ENCODE measurements at places on chromosomes 3 and 15.

DNA sequence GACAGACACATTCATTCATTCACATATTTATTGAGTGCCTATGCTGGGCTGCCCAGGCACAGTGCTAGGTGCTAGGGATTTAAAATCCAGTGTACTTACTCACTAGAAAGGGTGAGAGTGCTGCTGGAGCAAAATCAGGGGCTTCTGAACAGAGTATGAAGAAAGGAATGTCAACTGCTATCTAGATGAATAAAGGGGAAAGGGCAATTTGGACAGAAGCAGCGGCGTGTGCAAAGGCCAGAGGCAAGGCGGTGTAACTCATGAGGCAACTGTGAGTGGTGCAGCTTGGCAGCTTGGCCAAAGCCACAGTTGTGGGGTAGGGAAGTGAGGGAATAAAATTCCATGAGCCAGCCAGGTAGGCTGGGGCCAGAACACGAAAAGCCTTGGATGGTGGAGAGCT lies 76.7 kb downstream of the RAD18 start:
- H3K27me3 ChIP-seq = no peaks in the 10 kb centered on the region
- H3K27ac ChIP-seq = no peak overlapping the region
- H3K4me3 ChIP-seq = no peak overlapping the region
- H3K4me1 ChIP-seq = no peaks in the 10 kb centered on the region
- no peak for DNase-seq

DNA sequence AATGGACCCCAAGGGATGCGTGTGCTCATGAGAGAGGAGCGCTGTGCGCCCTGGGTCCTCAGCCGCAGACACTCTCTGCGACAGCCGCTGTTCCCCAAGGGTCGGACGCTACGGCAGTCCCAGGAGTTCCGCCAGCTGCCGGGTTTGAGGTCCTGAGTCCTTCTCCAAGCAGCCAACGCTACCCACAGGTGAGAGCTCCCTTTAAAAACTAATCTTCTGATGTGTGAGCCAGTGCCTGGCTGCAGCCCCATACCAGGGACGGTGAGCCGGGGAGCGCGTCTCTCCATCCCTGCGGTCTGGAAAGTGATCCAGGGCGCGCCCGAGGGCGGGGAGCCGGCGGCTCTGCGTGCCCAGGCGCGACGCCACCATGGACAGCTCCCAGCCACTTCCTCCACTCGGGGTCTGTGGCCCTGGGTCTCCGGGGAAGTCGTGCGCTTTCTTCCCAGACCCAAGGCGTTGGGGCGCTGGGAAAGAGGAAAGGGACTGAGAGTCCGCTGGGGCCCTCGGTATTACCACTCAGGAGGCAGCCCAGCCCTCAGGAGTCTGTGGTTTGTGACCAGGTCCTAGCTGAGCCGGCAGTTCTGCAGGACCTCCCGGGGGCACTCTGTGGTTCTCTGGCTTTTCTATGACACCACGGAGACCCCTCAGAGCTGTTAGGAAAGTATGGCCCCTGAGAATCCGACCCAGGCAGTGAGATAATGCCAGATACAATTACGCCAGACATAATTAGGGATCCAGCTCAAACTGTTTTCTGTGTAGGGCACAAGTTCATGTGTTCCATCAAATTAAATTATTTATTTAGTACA lies 1.4 kb downstream of the CEMIP start:
- H3K27me3 ChIP-seq = peaks cover 48% of the 10 kb centered on the region
- H3K4me1 ChIP-seq = peaks cover 31% of the 10 kb centered on the region
- no peaks in the 10 kb centered on the region for H3K36me3 ChIP-seq

- peaks cover 19% of the 10 kb centered on the region for H3K4me1 ChIP-seq
- DNase-seq = no peak
- no peaks in the 10 kb centered on the region for H3K27me3 ChIP-seq
- no peak overlapping the region for H3K4me3 ChIP-seq
Measured at GRCh38 chr3:150765949-150766720, 3.2 kb upstream of the SIAH2 start.

DNA sequence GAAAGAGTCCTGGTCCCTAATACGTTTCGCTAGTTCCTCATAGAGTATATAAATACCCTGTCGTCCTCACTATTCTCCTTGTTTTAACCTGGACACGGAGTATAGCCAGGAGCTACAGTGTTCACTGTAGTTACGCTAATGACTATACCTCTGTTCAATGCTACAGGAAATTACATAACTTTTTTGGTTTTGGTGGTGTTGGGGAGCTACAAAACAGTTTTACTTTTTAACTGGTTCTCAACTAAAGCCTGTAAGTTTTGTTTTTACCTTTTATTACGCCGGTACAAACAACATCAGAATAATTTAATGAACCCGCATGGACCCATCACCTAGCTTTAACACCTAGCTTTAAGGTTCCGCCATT lies 1.5 kb downstream of the LMLN start:
- H3K27ac ChIP-seq = peak overlapping the region; percentile 80
- no peaks in the 10 kb centered on the region for H3K27me3 ChIP-seq
- no peak for DNase-seq
- no peak overlapping the region for H3K4me3 ChIP-seq

- H3K27ac ChIP-seq = no peak overlapping the region
- no peaks in the 10 kb centered on the region for H3K36me3 ChIP-seq
- no peak for DNase-seq
- no peak overlapping the region for H3K4me3 ChIP-seq
- H3K27me3 ChIP-seq = no peaks in the 10 kb centered on the region
Measured at GRCh38 chr3:193710286-193711165, 117.5 kb downstream of the OPA1 start.

- H3K27me3 ChIP-seq = no peaks in the 10 kb centered on the region
- H3K4me1 ChIP-seq = no peaks in the 10 kb centered on the region
- H3K27ac ChIP-seq = no peak overlapping the region
- H3K36me3 ChIP-seq = no peaks in the 10 kb centered on the region
Measured at GRCh38 chr3:173465112-173465511, 67.6 kb downstream of the NLGN1 start.
